ENCODE measurements at places on chromosomes 12 and 14.

GRCh38 chr12:92046557-92047392, 98.9 kb downstream of the BTG1 start:
- DNase-seq: no peak

DNA sequence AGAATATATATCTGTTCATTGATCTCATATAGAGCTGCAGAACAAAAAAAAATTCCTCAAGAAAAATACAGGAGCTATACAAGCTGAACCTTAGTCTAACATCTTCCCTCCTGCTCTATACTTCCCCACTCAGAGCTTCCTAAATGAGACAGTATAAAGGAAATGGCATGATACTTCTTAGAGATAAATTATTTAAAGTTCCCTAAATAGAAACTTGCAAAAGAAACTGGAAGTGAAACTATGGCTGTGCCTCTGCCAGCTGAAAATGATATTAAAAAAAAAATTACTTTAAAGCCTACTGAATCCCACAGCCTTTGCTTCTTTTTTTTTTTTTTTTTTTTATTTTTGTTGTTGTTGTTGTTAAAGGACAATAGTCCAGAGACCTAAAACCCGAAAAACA, 11.6 kb upstream of the NEK9 start:
- no peak for DNase-seq

GRCh38 chr12:55400229-55400628, at the start of gene OR6C65:
TSS of gene OR6C65 (plus strand) at chr12:55400529. CDS start at chr12:55400529, 0 bp downstream.
- no peak for DNase-seq

- no peak for DNase-seq
Measured at GRCh38 chr14:73267474-73267873, 30.2 kb downstream of the PAPLN start.

GRCh38 chr12:30622509-30622908, 73.2 kb downstream of the IPO8 start:
- DNase-seq: no peak

DNA sequence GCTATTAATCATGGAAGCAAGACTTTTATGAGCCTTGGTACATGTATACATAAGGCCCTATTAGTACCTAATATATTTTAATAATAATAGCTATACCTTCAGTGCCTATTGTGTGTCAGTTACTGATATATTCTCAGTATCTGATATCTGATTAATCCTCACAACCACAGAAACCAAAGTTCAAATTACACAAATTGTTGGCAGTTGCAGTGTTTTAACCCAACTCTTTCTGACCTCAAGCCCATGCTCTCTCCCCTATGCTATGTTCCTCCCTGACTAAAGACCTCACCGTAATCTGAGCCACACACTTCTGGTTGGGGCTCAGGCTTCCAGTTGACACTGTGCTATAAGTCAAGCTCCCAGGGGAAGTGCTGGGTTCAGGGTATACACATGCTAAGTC, 214.4 kb downstream of the SPTSSA start:
- DNase-seq: no peak

Data from CD4-positive, alpha-beta T cell treated with Interleukin-17A for 1 hour (primary cell).